Stimulated activated naive CD4-positive, alpha-beta T cell treated with Interleukin-2 at 50 U/mL for 16 hours (primary cell): ENCODE measurements at places on chromosomes 4 and X.

GRCh38 chrX:105745863-105746262 lies 76.5 kb upstream of the NRK start:
- no peak for DNase-seq

GRCh38 chr4:1979477-1980196 lies 29.1 kb downstream of the NELFA start:
- DNase-seq, result no peak

- DNase-seq, result no peak
These were observed 278.7 kb downstream of the RCHY1 start for GRCh38 chr4:75235359-75235951.

DNA sequence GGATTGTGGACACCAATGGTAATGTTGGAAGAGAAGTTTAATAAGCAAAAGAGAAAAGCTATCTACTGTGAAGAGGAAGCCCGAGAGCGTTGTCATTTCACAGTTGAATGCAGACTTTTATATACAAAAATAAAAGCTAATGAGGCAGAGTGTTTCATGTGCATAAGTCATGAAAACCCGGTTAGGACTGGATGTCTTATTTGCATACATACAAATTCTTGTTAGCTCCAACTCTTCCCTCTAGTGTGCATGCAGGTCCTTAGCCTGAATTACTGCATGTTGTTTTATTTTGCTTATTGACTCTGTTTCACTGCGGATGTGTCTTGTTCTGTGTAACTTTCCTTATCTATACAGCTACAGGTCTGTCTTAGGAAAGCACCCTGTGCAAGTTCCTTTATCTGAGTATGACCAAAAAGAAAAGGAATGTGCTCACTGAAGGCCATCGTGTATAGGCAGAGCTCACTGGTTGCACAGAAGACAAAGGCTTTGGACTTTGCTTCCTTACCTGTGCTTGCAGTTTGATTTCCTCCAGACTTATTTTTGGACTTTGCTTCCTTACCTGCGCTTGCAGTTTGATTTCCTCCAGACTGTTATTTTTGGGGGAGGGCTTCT lies 25.1 kb upstream of the UGT2B11 start:
- DNase-seq, result no peak

DNA sequence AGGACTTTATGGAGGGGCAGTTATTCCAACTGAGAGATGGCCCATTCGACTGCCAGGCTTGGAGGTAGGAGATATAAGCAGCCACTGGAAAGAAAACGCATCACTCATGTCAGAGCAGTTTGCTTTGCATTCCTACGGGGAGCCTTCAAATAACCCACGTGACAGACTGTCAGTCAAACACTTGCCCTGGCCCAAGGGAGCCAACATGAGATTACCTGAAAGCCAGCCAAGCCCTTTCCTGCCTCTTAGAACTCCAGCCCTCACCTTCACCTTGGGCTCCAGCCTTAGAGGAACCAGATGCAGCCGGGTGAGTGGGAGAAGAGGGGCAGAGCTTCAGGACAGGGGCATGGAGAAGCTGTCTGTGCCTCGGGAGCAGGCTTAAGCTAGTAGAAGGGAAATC lies 95.3 kb upstream of the CXCL13 start:
- DNase-seq, result no peak

GRCh38 chr4:188270273-188271069 lies 131.2 kb downstream of the TRIML1 start:
- DNase-seq, result no peak

DNA sequence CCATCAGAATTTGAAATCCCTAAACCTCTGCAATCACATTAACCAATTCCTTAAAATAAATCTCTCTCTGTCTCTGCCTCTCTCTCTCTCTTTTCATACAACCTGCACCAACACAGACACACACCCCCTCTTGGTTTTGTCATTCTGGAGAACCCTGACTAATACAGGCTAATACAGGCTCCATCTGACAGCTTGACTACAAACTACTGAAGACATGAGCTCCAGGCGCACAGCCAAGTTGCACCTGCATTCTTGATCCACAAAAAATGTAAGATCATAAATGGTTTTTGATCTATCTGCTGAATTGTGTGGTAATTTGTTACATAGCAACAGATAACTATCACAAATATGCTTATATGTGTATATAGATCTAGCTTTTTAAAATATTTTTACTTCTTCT lies 2414.2 kb downstream of the PCDH7 start:
- DNase-seq, result no peak

- no peak for DNase-seq
These were observed 326.4 kb downstream of the SLITRK2 start for GRCh38 chrX:146144039-146144438.

DNA sequence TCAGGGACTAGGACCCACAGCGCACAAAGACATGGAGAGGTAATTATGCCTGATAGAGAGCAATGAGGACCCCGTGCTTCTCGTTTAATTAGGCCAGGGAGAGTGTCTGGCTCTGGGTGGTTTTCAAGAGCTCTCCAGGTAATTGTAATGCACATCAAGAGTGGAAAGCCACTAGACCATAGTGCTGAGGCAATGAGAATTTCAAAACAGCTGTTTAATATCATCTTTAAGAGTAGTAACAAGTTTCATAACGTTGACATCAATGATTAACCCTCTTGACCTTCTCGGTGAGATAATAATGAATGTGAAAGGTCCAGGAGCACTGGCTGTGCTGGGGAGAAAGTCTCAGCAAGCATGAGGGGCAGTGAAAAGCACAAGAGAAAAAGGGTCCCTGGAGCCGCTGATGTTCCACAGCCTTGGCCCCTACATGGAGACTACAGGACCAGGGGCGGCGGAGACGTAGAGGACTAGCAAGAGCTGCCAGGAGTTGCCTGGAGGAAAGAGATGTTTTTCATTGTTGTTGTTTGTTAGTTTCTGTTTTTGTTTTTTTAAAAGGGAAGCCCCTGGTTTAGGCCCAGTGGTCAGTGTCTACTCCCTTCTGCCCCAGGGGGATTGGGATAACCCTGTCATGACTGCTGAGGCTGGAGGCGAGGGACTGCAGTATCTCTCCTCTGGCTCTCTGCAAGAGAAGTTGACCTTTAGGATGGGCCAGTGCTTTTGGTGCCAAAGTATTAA lies 14.8 kb upstream of the CXCR3 start:
- DNase-seq, result no peak

- DNase-seq, result no peak
These were observed 410.9 kb downstream of the PCDH10 start for GRCh38 chr4:133559987-133560386.

DNA sequence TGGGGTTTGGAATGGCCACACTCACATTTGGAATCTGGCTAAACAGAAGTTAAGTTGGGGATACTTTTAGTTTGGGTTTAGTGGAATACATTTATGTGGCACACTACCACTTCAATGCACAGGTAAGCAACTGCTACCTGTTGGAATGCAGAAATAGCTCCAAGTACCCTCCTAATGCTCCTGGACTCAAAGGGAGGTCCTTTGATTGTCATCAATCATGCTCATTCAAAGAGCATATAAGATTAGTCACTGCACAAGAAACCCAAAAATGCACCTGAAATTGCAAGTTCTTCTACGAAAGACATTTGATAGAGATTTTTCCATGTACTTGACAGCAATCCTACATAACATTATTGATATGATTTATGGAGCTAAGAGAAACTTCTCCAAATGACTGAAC lies 247.7 kb downstream of the ANKRD50 start:
- no peak for DNase-seq

DNA sequence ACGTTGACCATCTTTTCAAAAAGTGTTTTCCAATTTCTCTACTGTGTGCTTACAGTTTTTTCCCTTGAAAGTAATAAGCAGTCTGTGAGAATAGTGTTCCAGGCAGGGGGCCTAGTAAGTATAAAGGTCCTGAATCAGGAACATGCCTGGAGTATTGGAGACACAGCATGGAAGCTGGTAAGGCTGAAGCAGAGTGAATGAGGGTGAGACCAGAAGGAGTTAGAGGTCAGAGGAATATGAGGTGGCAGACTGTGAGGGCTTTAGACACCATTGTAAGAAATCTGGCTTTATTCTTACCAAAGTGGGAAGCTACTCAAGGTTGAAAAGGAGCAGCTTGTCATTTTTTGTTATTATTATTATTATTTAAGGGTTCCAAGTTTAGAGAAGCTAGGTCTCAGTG lies 107.4 kb downstream of the CT47B1 start:
- no peak for DNase-seq

DNA sequence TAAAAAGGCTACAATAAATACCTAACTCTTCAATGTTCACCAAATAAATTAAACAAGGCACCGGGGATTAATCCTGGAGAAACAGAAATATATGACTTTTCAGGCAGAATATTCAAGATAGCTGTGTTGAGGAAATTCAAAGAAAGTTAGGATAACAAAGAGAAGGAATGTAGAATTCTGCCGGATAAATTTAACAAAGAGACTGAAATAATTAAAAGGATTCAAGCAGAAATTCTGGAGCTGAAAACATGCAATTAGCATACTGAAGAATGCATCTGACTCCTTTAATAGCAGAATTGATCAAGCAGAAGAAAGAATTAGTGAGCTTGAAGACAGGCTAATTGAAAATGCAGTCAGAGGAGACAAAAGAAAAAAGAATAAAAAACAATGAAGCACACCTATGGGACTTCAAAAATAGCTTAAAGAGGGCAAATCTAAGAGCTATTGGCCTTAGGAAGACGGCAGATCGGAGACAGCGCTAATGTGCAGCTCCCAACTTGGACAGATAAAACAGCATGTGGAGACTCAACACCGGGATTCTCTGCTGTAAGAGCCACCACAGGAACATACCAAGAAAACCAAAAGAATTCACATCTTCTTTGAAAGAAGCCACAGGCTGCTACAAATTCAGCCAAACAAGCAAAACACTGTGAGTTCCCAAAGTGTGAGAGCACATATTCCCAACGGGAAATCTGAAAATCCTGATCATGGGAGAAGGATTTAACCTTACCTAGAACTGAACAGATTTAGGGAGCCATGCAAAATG lies 1290.9 kb downstream of the PCDH18 start:
- no peak for DNase-seq

- DNase-seq, result no peak
These were observed 39.8 kb upstream of the TMEM131L start for GRCh38 chr4:153426207-153426885.

GRCh38 chr4:55671667-55672066 lies 35.6 kb upstream of the NMU start:
- no peak for DNase-seq

DNA sequence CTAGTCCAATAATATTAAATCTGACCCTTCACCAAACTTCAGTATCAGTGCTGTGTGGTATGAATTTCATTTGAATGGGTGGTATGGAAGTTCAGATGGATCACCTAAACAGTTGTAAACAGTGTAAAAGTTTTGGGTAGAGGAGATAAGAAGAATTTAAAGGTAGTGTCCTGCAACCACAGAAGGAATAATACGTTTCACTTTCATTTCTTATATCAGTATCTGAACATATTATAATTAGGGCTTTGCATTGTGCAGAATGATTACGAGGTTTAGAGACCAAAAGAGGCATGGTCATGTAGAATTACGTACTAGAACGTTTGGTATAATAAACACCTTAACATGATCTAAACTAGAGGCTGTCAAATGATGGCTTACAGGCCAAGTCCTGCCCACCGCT lies 116.1 kb downstream of the PDLIM5 start:
- DNase-seq, result no peak

DNA sequence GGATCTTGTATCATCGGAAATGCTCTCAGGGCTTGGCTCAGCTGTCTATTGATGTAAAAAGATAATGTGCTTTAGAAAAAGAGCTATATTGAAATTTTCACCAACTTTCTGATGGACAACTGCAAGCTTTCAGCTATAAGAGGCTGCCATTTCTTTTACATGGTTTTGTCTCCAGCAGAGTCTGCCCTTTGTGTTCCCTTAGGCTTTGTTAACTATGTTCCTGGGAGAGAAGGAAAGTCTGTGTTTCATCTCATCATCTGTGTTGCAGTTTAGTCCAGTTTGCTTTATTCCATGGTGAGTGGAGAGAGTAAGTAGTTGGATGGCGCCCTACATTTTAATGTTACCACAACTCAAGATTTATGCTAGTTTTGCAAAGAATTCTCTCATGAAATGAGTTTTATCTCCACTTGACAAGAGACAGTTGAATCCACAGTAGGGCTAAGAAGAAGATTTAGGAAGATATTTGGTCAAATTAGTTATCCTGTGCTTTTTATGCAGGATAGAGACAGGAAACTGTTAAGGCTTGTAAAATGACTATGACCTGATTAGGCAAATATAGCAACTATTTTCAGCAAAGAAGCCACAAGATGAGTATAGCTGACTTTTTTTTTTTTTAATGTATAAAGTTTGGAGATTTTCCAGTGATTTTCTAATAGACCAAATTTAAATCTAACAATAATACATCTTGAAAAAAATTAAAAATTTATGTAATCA lies 16.5 kb downstream of the SEPTIN11 start:
- no peak for DNase-seq

GRCh38 chr4:48247878-48248558 lies 21.6 kb downstream of the TEC start:
- no peak for DNase-seq

GRCh38 chrX:1462596-1463251 lies 10.0 kb upstream of the ASMTL start:
- DNase-seq, result peak; percentile 85

- no peak for DNase-seq
These were observed 791 bp downstream of the GUCY1B1 start for GRCh38 chr4:155759372-155760252.

GRCh38 chr4:25861951-25862410 lies 807 bp downstream of the SEL1L3 start:
- peak; percentile 18 for DNase-seq

DNA sequence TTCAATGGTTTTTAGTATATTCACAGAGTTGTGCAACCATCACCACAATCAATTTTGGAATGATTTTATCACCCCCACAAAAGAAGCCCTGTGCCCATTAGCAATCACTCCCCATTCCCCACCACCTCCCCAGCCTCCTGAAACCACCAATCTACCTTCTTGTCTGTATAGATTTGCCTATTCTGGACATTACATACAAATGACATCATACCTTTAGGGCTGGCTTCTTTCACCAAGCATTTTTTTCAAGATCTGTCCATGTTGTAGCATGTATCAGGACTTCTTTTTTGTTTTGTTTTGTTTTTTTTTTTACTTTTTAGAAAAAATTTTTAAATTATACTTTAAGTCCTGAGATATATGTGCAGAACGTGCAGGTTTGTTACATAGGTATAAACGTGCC lies 108.1 kb downstream of the RTL9 start:
- no peak for DNase-seq

DNA sequence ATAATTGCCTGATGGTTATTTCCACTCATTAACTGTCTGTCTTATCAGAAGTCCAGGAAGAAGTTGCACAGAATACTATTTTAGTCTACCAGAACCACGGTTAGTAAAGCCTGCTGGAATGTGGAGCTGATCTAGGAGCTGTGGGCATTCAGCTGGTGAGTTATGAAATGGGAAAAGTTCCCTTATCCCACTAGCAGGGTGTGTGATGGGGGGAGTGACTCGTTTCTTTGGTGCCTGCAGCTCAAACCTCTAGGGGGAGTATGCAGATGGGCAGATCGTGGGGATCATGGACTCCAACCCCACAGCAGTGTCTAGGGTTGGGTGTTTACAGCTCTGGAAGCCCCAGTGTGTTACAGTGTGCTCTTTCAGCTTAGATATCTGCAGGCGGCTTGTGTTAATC lies 305.7 kb upstream of the BOD1L1 start:
- no peak for DNase-seq

DNA sequence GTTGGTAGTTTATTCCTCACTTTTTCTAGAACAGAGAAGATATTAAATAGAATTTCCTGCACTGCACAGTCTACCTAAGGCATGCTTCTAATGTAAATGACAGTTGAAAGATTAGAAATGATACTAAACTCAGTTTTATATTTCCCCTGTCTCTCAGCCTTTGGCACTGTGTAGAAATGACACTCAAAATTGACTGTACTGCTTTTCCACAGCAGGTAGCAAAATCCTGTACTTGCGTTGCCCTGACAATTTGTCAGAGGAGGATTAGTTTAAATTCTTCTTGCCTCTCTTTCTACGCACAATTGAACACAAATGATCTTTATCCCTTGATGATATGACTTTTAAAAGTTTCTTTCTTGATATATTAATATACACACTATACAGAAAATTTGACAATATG lies 347.6 kb downstream of the SPOCK3 start:
- DNase-seq, result no peak
